ENCODE measurements at places on chromosomes 12 and 14. TPM values are rescaled to one million over a fixed set of nuclear protein-coding genes. Genes with fewer than 3 reads are reported as not detected.

The SAMD15 gene
- total RNA-seq = 6.2 TPM

The GAS2L3 gene
- 33.3 TPM for total RNA-seq

The BDKRB1 gene
- 0.72 TPM for total RNA-seq

The IL31 gene
- not detected for total RNA-seq

The FAM186B gene
- total RNA-seq = 0.72 TPM

The OTOGL gene
- 0.36 TPM for total RNA-seq

The ARHGAP9 gene
- 0.36 TPM for total RNA-seq

The ZFP36L1 gene
- total RNA-seq = 47.1 TPM

The FGD4 gene
- 11.9 TPM for total RNA-seq

The SLC38A4 gene
- total RNA-seq = 1.2 TPM

The COCH gene
- total RNA-seq = 0.29 TPM

The TAPBPL gene
- 11.8 TPM for total RNA-seq

The ADAM20 gene
- 1.5 TPM for total RNA-seq

The LRP6 gene
- 46.7 TPM for total RNA-seq

The ARHGDIB gene
- 1.5 TPM for total RNA-seq

The RGS6 gene
- total RNA-seq = not detected

The KCNA5 gene
- total RNA-seq = not detected

The SALL2 gene
- 3.3 TPM for total RNA-seq

The SRGAP1 gene
- total RNA-seq = 26.1 TPM

The CLEC14A gene
- 0.29 TPM for total RNA-seq

The PRH2 gene
- total RNA-seq = not detected

The MYH6 gene
- not detected for total RNA-seq

The TAS2R46 gene
- 3.5 TPM for total RNA-seq

The RTL1 gene
- total RNA-seq = not detected

The PRDM4 gene
- total RNA-seq = 36.8 TPM

The PMCH gene
- not detected for total RNA-seq

The OR4E2 gene
- total RNA-seq = not detected

The CFL2 gene
- total RNA-seq = 114 TPM

The CDCA3 gene
- total RNA-seq = 5.0 TPM

The KRT72 gene
- total RNA-seq = not detected

The MDGA2 gene
- not detected for total RNA-seq

The OTX2 gene
- not detected for total RNA-seq

The PAX9 gene
- total RNA-seq = not detected

The FAM222A gene
- total RNA-seq = 0.36 TPM

The CCDC38 gene
- total RNA-seq = under 0.01 TPM

The AKAP3 gene
- 2.2 TPM for total RNA-seq

All from osteoblast (primary cell).